Activated CD4-positive, alpha-beta T cell treated with anti-CD3 and anti-CD28 coated beads, Interleukin-10, Interleukin-2, amounts not matched to agents 100 ng/mL and 50 ng/mL, durations not matched to agents 16 hours and 8 hours (primary cell): ENCODE measurements at places on chromosomes 4 and X.

- DNase-seq: no peak
Measured at GRCh38 chr4:2757426-2757825, 1.3 kb upstream of the TNIP2 start.

DNA sequence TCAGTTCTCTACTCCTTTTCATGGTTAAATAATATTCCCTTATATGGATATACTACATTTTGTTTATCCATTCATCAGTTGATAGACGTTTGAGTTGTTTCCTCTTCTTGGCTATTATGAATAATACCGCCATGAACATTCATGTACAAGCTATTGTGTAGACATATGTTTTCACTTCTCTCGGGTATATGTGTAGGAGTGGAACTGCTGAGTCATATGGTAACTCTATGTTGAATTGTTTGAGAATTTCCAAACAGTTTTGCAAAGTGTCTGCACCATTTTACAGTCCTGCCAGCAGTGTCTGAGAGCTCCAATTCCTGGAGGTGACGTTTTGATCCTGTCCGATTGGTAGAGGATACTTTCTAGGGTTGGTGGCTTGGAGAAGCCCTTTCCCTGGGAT lies 23.6 kb downstream of the PLAC1 start:
- peak; percentile 65 for DNase-seq

GRCh38 chr4:6891436-6892170 lies 18.0 kb upstream of the TBC1D14 start:
- DNase-seq: peak; percentile 26

DNA sequence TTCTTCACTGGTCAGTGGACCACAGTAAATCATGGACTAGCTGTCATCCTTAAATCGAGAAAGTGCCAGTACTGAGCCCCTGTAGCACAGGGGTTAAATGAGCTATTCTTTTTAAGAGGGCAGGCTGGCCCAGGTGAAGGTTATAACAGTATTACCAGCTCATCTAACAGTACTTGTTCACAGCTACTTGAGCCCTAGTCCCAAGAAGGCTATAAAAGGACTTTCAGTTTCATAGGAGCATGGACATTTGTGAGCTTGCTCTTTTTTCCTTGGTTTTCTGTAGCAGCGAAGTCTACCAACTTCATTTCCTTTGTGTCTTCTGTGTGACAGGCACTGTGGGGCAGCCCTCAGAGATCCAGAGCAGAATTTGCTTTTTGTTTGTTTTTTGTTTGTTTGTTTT lies 61.0 kb downstream of the ARX start:
- no peak for DNase-seq

DNA sequence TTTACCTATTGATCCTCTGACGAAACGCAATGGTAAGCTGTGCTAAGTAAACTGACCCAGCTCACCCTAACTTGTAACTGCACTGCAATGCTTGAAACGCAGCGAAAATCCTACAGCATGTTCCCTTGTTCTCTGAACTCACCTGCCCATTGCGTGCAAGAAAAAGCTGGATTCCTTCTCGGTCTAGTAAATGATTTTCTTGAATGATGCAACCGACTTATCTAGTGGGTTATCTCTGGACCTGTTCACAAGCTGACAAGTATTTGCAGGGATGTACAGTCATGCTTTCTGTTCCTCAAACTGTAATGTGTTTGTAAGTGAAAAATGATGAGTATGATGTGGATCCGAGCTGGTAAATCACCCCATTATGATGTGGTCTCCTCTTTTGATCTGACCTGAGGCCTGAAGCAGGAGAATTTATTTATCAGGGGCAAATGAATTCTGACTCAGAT lies 140.1 kb downstream of the BTC start:
- no peak for DNase-seq

- no peak for DNase-seq
Measured at GRCh38 chrX:78754917-78755316, 7.4 kb downstream of the LPAR4 start.

- DNase-seq: peak; percentile 9
Measured at GRCh38 chr4:125315576-125316400, 1.0 kb downstream of the FAT4 start.

GRCh38 chrX:72316408-72317110 lies 10.8 kb upstream of the CITED1 start:
- DNase-seq: no peak

DNA sequence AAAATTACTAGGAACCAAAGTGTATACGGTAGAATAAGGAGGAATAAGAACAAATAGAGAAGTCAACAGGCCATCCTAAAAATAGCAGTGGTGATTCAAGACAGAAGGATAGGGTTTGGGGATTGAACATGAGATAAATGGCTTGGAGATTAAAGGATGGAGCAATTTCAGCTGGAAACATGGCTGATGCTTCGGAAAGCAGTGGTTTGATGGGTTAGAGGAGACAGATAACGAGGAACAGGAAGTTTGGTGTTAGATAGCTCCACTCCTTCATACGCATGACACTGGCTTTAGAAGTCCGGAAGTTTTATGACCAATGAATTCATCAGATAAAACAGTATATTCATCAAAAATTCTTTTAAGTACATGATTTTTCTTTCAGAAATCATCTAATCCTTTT lies 70.8 kb upstream of the GALNTL6 start:
- DNase-seq: no peak

DNA sequence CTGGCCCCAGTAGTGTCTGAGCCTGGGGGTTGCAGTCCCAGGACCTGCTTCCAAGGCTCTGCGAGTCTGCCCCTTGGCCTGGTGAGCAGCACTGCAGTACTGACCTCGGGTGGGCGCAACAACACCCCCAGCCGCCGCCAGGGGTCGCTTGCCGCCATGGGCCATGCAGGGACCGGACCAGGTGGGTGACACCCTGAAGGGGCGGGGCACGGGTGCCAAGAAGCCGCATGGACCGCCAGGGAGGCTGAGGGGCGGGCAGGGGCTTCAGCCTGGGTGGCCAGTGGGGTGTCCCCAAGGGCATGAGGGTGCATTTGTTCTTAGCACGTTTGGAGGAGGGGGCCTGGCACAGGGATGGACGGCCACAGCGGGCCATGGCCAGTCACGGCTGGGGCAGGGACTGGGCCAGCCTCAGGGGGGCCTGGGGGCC lies 25.0 kb downstream of the TACC3 start:
- DNase-seq: peak; percentile 87

DNA sequence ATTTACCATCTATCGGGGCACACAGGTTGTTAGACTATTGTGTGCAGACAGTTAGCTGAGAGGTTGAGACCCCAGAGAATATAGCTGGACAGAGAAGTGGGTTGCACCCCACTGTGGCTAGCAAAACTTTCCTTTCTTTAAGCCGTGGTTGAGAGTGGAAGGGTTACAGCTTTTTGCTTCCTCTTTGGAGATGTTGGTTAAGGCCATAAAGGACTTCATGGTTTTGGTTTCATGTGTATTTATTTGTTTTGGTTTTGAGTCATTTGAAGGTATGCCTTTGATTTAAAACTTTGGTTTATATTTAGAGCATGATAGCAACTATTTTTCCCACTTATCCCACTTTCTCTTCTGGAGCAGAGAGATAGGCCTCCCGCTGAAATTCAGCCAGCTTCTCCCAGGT lies 274.3 kb upstream of the IL1RAPL1 start:
- no peak for DNase-seq

DNA sequence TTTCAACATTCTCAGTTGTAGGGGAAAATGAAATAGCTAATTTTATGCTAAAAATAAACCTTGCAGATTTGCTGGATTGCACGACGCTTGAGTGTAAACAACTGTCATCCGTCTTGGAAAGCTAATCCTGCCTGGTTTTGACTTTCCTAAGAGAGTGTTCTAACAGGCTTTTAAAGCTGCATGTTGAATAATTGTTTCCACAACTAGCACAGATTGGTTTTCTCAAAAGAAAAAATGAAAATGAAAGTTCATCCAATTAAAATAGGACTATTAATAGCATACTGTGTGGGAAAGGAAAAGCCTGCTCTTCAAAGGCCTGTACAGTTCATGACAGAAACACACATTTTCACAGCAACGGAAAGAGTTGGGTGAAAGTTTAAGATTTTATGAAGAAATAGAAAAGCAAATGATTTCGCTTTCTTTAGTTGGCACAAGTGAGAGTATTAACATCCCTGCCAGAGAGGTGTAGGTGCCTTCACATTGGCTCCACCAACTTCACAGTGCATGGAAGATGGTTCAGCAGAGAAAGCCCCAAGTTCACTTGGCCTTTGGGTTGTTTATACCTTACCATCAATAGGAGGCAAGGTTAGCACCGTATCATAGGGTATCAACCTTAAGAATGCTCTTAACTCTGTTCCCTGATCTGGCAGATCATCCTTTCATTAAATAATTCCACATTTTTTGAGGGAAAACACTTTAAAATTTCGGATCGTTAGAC lies 140.0 kb upstream of the GUCY1A1 start:
- no peak for DNase-seq

GRCh38 chr4:183636923-183637322 lies 22.1 kb downstream of the RWDD4 start:
- DNase-seq: no peak

DNA sequence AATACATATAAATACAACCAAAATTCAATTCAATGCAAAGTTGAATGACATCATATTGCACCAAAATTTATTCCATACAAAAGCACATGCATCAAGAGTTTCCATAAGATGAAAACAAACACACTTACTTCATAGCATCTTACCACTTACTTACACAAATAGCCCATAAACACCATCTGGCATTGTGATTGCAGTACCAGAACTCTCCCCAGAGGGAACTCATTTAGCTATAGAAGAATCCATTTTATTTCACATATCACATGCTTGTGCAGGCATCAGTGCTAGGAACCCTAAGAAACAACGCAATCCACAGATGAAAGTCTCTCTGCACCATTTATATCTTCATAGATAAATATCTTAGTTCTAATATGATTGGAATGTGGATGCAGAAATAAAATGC lies 77.9 kb downstream of the SLC7A11 start:
- DNase-seq: no peak
